ENCODE measurements at places on chromosomes 5 and 9.

GRCh38 chr9:91816356-91816755 is 133.7 kb downstream of the ROR2 start:
- DNase-seq, result no peak

GRCh38 chr5:156913719-156914370 is 49.2 kb downstream of the TIMD4 start:
- no peak for DNase-seq

- no peak for DNase-seq
These were observed 1851.5 kb upstream of the NUDT12 start for GRCh38 chr5:105414067-105414466.

GRCh38 chr5:4230786-4231641 is 635.4 kb downstream of the IRX1 start:
- DNase-seq, result no peak

DNA sequence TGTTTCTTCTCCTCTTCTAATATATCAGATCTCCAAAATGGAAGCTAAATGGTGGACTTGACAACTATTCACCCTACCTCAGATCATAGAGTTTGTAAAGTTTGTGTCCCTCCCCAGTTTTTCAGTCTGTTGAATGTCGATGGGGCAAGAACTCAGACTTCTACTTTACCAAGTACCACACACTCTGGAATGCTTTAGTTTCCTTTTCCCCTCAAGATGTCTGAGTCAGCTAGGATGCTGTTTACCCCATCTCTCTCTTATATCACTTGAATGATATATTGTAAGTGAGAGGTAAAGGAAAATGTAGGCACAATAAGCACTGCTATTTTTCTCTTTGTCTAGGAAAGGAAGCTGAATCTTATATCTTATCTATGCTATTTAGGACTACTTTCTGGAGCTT is 25.9 kb upstream of the TAL2 start:
- DNase-seq, result no peak

DNA sequence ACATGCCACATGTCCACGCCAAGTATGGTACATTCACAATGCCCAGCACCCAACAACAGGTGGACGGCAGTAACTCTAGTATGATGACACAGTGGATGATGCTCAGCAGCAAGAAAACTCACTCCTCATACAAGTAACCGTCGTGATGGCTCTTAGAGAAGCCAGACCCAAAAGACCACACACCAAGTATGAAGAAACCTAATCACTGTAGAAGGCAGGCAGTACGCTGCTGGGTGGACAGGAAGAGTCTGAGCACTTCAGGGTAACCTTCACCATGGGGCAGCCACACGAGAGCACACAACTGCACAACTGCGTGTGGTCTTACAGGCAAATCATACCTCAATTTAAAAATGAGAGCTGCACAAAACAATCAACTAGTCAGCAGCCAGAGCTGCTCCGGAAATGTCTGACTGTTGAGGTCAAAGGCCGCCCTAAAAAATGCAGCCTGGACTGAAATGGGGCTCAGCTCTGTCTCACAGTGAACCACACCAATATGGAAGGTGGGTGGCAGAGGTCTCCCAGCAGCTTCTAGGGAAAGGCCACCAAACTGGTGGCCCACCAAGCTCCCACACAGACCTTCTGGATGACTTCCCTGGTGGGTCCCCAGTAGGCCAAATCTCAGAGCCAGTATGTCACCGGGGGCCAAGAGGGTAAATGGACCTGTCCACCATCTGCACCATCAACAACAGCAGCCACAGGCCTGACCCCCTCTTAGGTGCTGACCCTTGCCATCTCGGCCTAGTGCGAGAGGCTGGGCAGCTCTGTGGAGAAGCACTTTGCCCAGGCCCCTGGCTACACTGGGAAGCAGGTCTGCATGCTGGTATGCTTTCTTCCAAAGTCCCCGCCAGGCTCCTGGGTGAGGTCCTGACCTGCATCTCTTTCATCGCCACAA is 17.8 kb downstream of the BICD2 start:
- no peak for DNase-seq

DNA sequence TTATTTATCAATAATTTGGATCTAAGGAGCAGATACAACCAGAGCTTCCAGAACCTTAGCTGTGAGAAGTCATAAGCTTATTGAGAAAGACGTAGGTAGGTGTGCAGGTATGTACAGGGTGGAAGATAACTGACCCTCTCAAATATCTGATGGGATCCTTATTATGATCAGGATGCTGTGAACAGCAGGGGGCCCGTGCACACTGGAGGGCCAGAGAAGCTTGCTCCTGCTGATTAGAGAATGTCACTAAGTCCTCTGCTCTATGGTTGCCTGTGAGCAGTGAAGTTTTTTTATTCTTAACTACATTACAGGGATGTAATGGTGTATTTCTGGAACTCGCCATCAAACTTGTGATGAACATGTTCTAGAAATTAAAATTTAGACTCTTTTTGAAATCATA is 108.9 kb upstream of the POU5F2 start:
- DNase-seq, result no peak

- no peak for DNase-seq
These were observed 219.2 kb downstream of the AGTPBP1 start for GRCh38 chr9:85522459-85523092.

DNA sequence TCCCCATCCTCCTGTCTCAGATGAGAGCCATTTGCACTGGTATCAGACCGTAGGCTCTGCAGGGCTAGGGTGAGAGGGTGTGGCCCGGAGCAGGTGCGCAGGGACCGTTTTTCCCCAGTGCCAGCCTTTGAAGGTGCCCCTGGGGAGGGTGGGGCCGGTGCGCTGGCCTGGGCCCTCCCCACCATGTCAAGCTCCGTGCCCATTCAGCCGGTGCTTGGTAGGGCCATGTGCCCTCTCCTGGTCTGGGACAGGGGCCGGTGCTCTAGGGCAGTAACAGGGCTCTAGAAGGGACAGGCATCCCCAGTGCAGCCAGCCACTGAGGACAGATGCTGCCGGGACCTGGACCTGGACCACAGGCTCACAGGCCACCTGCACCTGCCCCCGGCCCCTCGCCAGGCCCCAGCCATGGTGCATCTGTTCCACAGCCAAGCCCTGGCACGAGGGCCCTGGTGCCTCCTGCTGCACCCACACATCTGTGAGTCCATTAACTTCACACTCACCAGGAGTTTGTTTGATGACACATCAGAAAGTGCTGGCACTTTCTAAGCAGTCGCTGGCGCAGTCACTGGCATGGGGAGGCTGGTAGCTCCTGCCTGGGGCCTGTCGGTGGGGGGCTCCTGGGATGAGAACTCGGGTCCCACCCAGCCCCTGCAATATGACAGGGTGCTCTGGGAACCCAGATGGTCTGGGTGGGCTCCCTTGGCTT is 5.0 kb upstream of the QRFP start:
- DNase-seq, result no peak

DNA sequence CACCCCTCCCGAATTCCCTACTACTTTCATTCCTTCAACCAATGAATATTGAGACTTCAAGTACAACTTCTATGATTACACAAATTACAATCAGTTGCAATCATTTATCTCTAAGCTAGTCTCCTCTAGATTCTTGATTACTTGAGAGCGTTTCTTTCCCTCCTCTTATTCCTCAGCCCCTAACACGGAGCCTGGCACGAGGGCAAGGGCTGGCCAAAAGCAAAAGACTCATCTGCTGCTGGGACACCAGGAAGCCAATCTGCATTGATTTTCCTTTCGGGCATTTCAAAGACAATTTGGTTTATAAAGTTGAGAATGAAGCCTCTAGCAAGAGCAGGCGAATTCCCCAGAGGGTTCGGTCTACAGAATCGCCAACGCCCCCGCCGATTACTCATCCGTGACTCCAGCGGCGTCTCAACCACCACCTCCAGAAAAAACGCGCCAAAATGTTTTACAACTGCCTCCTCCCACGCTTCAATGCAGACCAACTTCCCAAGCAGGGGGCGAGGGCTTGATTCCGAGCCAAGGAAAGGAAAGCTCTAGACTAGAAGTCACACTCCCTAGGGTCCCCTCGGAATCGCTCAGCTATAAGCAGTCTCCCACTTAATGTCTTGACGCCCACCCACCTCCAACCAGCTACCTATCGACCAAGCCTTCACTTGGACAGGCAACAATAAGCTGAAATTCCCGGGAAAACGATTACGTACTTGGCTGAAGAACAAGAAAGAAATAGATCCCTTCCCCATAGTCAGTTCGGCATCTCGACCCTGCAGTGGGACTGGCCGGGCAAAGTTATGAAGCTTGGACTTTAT is 1.5 kb downstream of the PCSK1 start:
- no peak for DNase-seq

- DNase-seq, result no peak
These were observed 18.5 kb downstream of the P4HA2 start for GRCh38 chr5:132209131-132209530.

- DNase-seq, result no peak
These were observed 41.3 kb downstream of the CAST start for GRCh38 chr5:96703384-96703920.

GRCh38 chr5:82925061-82925411 is 152.2 kb downstream of the TMEM167A start:
- no peak for DNase-seq

DNA sequence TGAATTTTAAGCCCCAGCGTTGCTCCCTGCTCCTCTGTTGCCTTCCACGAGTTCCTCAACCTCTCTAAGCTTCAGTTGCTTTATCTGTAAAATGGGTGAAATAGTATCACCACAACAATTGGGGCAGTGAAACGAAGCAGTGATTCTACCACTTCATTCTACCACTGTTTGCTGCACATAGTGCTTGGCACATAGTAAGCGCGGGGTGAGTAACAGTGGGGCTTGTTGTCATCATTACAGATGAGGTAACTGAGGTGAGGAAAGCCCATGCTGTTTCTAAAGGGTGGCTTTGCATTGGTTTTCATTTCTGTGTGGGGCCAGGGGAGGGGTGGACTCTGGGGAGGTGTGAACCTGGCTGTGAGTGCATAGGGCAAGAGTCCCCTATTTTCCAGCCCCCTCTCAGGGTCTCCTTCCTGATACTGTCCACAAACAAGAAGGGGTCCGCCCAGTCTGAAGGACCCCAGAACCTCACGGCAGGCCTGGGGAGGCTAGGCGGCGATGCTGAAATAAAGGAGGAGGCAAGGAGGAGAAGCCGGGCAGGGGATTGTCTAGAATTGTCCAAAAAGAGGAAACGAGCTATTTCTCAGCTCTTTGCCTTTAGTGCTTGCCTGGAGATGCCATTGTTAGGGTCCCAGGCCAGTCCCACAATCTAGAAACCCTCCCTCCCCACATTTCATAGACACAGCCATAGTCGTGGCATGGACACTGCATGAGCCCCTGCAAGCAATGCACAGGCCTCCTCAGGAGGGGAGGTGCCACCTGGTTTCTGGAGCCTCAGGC is 65.6 kb downstream of the IL6ST start:
- DNase-seq, result no peak

DNA sequence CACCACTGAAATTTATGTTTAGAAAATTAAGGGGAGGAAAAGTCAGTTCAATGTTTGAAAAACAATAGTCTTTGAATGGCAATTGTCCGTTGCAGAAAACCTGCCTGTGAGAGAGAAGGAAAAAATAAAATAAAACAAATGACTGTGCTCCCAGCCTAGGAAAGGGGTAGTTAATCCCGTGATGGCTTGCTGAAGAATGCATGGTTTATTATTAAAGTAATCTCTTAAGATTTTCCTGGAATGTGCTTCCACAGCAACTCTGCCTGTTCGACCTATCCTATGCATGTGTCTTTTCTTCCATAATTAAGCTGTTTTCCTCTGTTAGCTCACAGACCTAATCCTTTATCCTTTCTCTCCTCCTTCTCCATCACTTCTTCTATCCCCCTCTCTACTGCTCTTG is 2.4 kb upstream of the DAB2 start:
- DNase-seq, result no peak

DNA sequence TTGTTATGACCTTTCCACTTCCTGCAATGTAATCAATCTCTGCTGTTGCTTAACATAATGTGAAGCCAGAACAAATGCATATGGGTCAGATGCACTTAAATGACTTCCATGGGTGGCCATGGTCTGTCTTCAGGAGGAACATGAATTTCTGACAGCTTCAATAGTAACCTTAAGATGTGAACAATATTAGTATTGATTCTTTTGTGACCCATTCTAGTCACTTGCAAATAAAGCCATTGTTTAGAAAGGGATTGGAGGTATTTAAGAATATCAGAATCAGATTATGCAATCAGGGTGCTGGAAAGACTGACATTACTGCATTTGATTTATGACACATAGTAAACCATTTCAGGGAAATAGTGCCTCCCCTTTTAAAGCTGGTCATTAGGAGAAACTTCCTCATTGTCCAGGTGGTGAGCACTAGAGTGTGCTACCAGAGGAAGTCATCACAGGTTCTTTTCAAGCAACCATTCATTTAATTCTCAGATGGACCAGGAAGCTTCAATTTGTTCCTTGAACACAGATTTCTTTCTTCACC is 32.1 kb downstream of the GRIN3A start:
- DNase-seq, result no peak

GRCh38 chr9:88628114-88628513 is 93.1 kb downstream of the NXNL2 start:
- DNase-seq, result no peak
